ENCODE measurements at places on chromosomes 2 and 18.

DNA sequence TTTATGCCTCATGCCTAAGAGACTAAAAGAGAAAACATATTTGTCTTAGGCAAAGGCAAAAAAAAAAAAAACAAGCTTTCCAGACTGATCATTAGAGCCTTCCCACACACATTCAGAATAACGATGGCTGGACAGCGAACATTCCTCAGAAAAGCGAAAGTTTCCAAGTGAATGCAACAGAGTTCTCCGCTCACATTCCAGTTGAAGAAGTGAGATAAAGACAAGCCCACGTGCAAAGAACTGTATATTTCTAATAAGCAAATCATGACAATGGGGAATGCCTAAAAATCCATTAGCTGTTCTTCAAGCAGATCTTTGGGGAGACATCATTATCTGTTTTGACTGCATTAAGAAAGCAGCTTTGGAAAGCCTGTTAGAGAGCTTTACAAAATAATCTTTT, 347.9 kb downstream of the METTL4 start:
- DNase-seq: no peak

GRCh38 chr2:74935975-74936391, 22.5 kb upstream of the POLE4 start:
- no peak for DNase-seq

DNA sequence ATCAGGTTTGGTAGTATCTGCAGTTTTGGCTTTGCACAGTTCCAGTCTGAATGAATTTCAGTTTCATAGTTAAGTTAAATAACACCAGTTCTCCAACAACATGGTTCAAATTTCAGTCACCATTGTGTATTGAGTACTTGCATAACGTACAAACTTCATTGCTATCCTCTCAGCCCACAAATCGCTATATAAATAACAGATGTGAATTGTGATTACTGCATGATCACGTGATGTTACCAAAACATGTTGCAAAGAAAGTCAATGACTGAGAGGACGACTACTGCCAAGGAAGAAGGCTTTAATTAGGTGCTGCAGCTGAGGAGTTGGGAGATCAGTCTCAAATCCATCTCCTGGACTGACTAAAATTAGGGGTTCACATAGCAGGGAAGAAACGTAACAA, 48.2 kb downstream of the COL4A4 start:
- no peak for DNase-seq

DNA sequence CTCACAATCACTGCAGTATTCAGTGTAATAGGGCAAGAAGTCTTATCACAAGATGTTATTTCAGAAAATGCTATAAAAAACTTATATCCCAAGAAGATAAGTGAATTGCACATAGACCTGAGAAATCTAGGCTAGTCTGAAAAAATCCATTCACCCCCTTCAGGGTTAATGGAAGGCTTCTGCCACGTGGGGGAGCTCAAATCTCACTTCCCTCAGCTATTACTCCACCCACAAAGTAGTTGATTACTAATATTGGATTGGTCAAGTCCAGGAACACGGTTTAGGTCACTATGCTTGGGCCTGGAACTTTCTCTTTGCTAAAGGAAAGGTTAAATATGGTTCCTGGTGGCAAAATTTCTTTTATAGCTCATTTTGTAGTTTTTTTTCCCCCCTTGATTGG, 51.2 kb upstream of the ADAM23 start:
- no peak for DNase-seq

DNA sequence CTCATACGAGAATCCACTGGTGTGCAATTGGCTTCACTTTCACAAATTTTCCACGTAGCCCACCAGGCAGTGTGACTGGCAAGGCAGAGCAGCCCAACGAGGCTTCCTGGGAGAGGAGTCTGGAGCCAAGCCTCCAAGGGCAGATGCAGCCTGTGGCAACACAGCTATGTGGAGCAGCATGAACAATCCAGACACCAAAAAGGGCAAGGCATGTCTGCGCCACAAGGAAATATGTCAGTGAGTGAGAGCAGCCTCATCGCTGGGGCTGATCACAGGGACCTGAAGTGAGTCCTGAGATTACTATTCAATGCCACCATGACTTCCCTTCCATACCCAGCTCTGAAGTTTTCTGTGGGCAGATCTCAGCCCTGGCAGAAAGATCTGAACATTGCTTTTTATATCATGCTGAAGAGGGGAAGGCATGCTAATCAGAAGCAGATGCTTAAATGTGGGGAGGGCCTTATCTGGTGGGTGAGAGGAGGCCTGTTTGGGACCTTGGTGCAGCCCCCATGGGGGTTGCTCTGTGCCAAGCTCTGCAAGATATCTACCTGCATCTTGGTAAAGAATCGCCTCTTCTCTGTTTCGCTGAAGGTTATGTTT, 40.0 kb upstream of the PUM2 start:
- no peak for DNase-seq

DNA sequence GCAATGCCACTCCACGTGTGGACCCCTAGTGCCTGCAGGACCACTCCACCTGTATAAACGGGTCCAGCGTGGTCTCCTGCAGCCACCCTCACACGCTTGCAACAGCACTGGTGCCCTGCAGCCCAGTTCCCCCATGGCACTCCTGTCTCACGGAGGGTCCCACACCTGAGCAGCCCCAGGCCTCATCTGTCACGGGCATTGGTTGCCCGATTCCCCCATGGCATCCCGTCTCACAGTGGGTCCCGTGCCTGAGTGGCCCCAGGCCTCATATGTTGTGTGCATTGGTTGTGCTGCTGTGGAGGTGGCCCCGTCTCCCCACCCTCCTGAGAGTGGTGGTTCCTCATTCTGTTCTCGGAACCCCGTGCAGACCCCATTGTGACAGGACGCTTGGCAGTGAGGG, 43.4 kb downstream of the CTDP1 start:
- no peak for DNase-seq

GRCh38 chr2:181785691-181786344, 105.5 kb upstream of the NEUROD1 start:
- no peak for DNase-seq

DNA sequence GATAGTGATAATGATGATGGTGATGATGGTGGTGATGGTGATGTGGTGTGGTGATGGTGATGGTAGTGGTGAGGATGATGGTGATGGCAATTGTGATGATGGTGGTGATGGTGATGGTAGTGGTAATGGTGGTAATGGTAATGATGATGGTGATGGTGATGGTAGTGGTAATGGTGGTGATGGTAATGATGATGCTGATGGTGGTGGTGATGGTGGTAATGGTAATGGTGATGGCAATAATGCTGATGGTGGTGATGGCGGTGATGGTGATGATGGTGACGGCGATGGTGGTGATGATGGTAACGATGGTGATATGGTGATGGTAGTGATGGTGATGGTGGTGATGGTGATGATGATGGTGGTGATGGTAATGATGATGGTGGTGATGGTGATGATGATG, 45.0 kb downstream of the ALK start:
- no peak for DNase-seq

DNA sequence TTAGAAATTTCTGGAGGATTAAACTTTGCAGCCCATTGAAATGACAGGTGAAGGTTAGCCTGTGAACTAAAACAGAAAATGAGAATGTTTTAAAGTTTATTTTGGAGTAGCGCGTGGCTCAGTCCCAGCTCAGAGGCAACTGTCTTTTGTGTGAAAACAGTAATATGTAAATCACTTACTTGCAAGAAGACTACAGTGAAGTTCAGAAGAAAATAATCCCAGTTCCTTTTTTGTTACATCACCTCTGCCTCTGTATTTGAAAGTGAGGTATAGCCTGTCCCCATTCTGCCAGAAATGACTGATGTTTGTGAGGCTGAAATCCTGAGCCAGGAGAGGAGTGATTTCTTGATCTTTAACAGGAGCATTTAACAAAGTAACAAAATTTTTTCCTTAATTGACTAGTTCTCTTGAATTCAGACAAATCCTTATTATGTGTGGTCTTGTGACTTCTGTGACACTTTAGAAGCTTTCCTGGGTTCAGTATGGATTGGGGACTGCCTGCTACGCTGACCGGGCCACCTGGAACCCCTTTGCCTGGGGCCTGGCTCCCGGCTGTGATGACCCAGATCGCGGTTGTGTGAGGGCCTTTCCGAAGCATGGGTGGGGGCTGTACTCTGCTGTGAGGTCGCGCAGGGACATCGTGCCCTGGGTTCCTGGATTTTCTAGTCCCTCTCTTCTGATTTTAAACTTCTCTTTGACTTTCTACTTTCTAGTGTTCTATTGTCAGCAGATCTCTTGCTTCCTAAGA, 24.3 kb downstream of the TRAPPC12 start:
- DNase-seq: no peak

GRCh38 chr2:16960579-16960978, 294.9 kb upstream of the CYRIA start:
- no peak for DNase-seq

- no peak for DNase-seq
These were observed 187.0 kb downstream of the HAUS1 start for GRCh38 chr18:46291149-46291548.

DNA sequence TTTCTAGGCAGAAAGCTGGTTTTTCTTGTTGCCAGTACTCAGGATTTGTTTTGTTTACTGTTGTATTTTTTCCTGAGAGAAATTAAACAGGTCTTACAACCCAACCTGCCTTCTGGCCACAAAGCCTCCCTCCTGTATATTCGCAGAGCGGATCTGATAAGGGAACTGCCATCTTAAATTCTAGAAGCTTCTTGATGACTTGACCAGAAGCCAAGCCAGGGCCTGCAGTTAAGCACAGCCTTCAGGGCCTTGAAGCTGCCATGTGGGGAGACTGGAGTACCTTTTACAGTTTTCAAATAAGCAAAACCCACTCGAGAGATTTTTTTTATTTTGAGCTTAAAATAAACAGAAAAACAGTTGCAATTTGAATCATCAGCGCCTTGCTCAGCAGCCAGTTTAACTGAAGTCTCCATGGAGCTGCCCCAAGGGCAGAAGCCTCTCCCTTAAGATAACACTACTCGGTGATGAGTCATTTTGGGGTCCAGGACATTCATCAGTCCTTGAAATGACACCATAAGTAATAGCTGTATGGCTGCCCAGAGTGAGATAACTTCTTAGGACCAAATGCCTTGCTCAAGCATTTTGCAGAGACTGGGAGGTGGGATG, 51.5 kb upstream of the PHLPP1 start:
- no peak for DNase-seq

- DNase-seq: no peak
These were observed 12.7 kb downstream of the SPIRE1 start for GRCh38 chr18:12645254-12645653.

GRCh38 chr2:191797942-191798876, 48.7 kb downstream of the CAVIN2 start:
- DNase-seq: no peak

GRCh38 chr2:207357216-207357615, 172.5 kb upstream of the CREB1 start:
- no peak for DNase-seq

GRCh38 chr18:77899972-77900754, 650.5 kb downstream of the GALR1 start:
- DNase-seq: peak; percentile 11

- DNase-seq: no peak
These were observed 139.9 kb downstream of the MYT1L start for GRCh38 chr2:2191110-2191707.

DNA sequence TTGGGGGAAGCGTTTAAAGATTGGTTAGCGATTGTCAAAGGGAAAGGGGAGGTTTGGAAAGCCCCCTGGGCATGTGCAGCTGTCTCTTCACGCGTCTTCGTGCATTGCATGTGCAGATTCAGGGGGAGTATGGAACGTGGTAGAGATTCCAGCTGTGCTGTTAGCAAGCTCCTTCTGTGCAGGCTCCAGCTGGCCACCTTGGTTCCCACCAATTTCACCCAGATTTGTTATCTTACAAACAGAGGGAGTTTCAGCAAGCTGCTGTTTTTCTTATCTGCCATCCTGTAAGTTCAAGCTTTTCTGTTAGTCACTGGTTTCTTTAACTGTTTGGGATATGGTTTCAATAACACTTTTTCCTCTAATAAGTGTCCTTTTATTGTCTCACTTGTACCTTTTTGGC, 30.4 kb downstream of the FARP2 start:
- DNase-seq: no peak

DNA sequence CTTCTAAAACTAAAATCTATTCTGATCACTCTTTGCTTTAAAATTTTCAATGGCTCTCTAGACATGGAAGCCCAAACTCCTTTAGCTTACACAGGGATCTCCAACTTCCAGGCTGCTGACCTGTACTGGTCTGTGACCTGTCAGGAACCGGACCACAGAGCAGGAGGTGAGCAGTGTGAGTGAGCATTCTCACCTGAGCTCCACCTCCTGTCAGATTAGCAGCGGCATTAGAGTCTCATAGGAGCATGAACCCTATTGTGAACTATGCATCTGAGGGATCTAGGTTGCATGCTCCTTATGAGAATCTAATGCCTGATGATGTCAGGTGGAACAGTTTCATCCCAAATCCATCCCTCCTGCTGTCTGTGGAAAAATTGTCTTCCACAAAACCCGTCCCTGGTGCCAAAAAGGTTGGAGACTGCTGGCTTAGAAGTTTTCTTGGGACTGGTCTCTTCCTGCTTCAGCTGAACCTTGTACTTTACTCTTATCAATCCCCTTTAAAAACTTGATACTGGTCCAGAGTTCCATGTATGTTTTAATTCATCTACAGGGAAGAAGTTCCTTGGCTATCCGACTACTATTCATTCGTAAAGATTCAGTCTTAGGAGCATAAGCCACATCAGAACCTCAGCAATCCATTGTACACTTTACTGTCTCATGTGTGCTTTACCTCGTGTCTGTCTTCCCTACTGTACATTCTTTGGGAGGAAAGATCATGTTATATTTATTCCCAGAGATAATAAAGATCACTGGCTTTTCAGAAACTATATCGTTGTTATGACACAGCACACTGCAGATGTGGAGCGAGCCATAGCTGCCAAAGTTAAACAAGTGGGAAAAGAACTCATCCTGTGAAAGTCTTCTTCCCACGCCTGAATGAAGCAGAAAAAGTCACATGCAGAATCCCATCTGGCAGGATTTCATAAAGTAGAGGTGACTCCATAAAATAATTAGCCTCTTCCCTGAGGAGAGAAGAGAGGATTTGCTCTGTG, 183.8 kb downstream of the LRATD1 start:
- no peak for DNase-seq

- no peak for DNase-seq
These were observed 623.1 kb downstream of the CCDC85A start for GRCh38 chr2:56806924-56807323.

DNA sequence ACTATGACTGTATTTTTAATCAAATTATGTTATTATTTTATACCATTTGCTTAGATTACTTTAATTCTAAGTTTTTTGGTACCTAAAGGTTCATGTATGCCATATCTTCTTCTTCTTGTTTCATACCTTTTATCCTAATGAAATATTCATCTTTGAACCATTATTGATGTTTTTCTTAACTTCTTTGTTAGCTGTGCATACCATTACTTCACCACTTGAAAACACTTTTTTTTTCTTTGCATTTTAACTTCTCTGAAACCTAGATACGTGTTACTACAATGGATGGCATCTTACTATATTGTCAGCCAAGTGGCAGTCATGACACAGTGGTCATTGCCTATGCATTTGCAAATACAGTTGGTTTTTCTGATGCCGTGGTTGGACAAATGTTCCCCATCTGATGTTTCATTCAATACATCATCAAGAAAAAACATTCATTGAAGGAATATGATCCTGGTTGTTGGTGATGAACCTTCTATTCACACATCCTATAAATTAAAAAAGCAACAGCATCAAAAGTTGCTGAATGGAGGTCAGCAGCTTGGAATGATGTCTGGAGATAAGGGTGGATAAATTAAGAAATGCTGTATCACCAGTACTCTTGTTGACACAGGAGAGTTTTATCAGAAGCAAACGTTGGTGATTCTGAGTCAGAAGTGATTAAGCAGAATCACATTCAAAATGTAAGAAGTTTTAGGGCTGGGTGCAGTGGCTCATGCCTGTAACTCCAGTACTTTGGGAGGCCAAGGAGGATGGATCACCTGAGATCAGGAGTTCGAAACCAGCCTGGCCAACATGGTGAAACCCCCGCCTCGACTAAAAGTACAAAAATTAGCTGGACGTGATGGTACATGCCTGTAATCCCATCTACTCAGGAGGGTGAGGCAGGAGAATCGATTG, 7.4 kb downstream of the IL36A start:
- DNase-seq: no peak
